Activated naive CD4-positive, alpha-beta T cell treated with Interleukin-2 at 50 U/mL for 16 hours (primary cell): ENCODE measurements at places on chromosomes 4 and X.

GRCh38 chr4:73867783-73868182 lies 1.4 kb upstream of the CXCL1 start:
- no peak for DNase-seq

DNA sequence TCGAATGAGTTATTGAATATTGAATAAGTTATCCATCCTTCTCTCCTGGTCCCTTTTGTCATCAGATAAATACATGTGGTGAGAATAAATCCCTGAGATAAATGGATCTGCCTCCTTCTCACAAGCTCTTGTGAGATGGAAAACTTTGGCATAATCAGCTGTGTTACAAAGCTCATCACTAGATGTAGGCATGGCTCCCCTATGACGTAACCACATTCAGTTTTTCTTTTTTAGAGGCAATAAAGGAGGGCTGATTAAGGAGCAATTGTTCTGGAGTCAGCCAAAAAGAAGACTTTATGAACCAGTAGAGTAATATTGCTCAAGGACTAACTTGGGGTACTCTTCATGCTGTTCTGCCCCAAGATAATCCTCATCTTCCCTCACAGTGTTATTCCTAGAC lies 90.5 kb upstream of the GATB start:
- no peak for DNase-seq

DNA sequence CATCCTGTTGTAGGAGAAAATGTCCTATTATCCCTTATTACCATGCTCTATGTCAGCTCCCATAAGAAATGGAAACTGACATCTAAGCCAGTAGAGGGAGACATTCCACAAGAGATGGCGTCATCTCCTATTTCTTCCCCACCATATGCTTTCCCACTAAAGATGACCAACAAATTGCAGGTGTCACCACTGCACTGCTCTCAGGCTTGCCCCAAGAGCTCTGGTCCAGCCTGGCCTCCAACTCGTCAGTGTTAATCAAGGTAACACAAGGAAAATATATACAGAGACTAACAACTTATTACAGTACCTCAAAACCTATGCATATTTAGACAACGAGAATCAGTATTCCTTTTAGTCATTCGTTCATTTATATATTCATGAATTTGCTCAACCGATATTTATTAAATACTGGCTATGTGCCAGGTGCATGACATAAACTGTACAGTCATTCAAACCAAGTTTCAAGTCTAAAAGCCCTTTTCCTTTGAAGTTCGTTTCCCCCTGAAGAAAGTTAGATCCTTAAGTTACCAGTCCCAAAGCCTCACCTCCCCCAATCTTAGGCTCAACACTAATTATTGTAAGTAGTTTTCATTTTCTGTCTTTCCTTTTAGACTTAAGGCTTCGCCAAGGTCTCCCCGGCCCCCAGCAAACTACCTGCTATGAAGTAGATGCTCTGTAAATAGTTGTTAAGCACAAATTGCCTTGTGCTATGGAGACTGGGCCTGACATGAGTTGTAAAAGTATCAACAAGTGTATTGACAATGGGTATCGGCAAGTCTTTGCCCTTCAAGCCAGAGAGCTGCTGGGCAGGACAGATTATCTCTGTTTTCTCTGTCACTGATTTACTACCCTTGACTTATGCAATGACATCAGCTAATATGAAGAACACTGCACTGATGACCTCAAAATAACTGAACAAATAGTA lies 3.1 kb upstream of the FGB start:
- no peak for DNase-seq

- no peak for DNase-seq
Observed at GRCh38 chr4:26780539-26780938, 80.1 kb upstream of the STIM2 start.

GRCh38 chr4:179666226-179666625 lies 2224.0 kb upstream of the AGA start:
- no peak for DNase-seq

- no peak for DNase-seq
Observed at GRCh38 chrX:100663642-100664041, 19.6 kb downstream of the SRPX2 start.

GRCh38 chr4:15188605-15189539 lies 186.6 kb downstream of the CPEB2 start:
- no peak for DNase-seq

- DNase-seq: no peak
Observed at GRCh38 chr4:74368596-74368995, 3.7 kb downstream of the EREG start.

DNA sequence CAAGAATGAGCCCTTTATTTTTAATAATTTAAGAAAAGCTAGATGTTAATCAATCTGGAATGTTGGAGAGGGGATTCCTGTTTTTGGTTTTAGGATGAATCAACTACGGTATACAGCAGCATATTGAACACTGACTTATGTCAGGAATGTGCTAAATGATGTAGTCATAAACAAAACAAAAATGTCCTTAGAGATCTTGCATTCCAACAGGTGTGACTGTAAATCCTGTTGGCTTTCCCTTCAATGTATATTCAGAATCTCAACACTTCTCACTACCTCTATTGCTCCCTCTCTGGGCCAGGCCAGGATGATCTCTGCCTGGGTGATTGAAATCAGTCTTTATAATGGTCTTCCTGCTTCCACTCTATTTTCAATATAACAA lies 37.8 kb upstream of the BDH2 start:
- no peak for DNase-seq

GRCh38 chrX:31717474-31717873 lies 645.6 kb upstream of the FTHL17 start:
- DNase-seq: no peak

GRCh38 chrX:71107245-71107644 lies 705 bp upstream of the CXorf65 start:
- DNase-seq: no peak

- DNase-seq: peak; percentile 70
Observed at GRCh38 chr4:108168671-108169523, at the start of gene LEF1. Gene LEF1 (minus strand): TSS chr4:108168932. CDS start chr4:108167767, 1,165 bp downstream.

GRCh38 chrX:111164728-111165127 lies 68.7 kb downstream of the PAK3 start:
- no peak for DNase-seq

DNA sequence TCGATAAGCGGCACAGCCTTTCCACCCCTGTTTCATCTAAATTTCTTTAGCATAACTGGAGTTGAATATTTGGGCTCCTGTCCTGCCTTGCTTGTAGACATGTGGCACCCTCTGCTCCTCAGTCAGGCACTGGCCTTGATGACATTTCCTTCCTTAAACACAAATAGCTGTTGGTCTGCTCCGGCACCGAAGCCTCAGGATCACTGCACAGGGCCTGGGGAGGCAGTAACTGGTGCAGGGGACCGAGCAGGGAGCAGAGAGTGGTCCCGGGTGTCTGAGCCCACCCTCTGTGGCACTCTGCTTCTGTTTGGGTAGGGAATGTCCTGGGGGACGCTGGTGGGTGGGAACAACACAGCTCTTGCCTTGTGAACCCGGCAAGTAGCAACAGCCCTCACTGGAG lies 13.6 kb downstream of the RGS12 start:
- no peak for DNase-seq

DNA sequence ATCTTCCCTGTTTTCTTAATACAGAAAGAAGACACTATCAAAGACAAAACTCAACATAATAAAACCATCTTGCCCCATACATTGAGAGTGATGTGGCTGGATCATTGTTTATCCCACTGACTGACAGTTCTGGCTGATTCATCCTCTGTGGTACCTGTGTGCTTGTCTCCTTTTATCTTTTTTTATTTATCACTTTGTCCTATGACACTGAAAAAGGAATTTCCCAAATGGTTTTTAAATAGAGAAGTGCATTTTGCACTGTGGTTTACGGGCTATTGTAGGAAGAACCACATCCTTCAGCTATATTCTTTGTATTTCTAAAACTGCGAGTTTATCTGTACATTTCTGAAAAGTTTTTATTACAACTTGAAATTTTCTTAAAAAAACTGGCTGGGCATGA lies 15.0 kb downstream of the TTC29 start:
- no peak for DNase-seq

DNA sequence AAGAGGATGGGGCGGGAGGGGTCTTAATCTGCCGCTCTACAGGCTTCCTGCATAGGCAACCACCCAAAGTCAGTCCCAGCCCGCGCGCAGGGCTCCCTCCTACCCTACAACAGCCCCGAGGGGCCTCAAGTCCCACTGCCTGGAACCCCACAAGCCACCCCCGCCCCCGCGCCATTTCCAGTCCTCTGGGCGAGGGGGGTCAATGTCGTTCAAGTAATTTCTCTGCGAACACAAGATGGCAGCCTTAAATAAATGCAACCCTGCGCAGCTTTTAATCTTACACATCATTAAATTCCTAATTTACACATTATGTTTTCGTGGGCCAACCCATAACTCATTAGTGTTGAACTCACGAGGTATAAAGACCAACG lies 92.9 kb downstream of the BCOR start:
- DNase-seq: no peak

DNA sequence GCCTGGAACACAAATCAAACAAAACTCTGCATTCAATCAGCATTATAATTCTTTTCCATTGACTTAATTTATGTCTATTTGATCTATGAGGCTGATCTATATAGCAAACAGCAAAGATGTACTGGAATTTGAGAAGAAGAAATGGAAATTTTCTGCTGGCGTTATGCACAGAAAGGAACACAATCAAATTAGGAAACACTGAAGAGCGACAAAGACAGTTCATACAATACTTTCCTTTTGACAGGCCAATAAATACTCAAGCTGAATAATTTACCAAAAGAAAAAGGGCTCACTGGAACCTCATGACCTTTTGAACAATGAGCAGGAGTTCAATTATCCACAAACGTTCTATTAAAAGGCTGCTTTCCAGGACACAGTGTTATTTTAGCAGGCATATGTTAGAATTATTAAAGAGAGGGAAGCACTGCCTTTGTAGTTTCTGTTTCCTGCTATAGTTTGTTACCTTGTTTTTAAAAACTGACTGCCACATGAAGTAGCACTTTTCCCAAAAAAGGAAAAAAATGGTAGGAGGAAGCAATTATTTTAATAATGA lies 8.1 kb downstream of the PDHA2 start:
- DNase-seq: no peak

GRCh38 chr4:184647266-184648053 lies 1.8 kb downstream of the CASP3 start:
- DNase-seq: no peak

DNA sequence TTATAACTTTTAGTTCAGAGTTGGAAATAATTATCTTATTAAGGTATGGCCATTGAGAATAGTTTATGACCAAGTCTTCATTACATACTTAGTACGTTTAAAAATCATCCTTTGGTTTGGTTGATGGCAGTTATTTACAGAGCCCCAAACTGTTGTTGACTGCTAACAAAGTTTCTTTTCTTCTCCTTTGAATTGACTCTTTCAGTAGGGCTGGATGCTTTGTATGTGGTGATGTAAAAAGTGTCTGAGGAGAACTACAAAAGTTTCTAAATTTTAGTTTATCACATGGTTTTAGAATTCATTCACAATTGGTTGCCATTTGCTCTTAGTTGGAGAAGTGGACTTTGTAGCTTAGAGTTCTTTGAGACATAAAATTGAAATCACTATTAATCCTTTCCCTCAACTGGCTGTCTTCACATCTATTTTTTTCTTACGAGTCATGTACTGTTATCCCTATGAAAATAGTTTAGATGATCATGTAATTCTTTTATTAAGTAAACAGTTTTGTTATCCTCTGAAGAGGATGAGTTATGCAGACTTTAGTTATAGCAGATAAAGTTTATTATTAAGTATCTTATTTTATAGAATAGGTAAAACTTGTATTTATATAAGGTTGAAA lies 14.8 kb downstream of the PTPN13 start:
- no peak for DNase-seq

- no peak for DNase-seq
Observed at GRCh38 chr4:114423582-114423981, 175.0 kb upstream of the UGT8 start.

GRCh38 chrX:80316526-80316925 lies 103.7 kb upstream of the TENT5D start:
- DNase-seq: no peak

DNA sequence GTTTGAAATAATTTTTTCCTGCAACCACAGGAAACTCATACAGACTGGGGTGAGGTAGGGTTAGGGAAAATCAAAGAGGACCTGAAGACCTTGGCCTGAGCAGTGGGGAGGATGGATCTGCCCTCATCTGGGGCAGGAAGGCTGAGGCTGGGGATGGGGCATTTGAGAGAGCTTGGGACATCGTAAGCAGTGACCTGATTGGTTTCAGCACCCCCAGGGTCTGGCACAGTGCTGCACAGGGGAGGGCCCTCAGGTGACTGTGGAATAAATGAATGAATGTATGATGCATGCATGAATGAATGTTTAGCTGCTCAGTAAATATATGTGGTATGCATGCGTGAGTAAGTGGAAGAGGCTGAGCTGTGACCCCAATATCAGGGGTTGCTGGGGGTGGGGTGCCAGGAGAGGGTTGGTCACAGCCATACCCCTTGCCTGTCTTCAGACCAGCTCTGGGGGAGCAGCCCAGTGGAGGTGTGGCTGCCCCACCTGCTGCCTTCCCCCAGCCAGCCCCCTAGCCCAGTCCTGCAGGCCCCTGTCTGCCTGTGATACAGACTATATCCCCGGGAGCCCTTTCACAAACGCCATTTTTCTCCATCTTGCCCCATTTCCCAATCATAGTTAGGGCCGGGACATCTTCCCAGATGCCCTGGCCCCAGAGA lies 11.0 kb upstream of the TNIP2 start:
- DNase-seq: no peak

GRCh38 chr4:121875652-121876051 lies 5.4 kb upstream of the BBS7 start:
- DNase-seq: no peak

DNA sequence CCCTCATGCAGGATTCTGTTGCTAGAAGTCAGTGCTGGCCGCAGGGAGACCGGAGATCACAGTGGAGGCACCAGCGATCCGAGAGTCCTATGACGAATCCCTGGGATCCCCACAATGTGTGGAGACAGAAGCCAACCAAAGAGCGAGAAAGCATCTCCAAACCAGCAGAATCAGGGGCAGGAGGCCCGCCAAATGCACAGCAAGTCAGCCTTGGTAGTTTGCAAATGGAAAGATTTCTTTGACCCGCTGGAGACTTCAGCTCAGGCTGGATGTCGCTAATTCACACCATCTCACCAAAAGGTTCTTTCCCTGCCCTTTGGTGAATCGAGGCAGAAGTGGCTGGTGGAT lies 505 bp upstream of the PKD2 start:
- no peak for DNase-seq

- no peak for DNase-seq
Observed at GRCh38 chr4:70844180-70844579, 4.5 kb upstream of the GRSF1 start.

DNA sequence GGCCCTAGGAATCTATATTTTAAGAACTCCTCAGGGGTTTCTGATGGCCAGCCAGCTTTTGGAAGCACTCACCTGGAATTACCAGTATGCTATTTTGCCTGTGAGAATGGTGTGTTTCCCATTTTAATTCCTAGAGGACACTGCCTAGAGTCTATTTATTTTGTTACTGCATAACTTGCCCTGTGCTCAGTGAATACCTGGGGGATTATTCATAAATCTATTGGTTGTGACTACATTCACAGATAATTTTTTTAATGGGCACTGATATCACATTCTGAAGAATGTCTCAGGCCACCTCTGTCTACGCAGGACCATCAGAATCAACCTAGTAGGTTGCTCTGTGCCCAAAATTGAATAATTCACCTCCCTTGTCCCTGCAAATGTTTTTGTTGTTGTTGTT lies 6.7 kb downstream of the ARL13A start:
- no peak for DNase-seq
